ENCODE measurements at places on chromosomes 11 and 22.
A peak's percentile ranks its signal among the peaks of the same experiment; 100 is the strongest.

- DNase-seq: no peak
Measured at GRCh38 chr22:40624770-40625169, 11.7 kb downstream of the MRTFA start.

DNA sequence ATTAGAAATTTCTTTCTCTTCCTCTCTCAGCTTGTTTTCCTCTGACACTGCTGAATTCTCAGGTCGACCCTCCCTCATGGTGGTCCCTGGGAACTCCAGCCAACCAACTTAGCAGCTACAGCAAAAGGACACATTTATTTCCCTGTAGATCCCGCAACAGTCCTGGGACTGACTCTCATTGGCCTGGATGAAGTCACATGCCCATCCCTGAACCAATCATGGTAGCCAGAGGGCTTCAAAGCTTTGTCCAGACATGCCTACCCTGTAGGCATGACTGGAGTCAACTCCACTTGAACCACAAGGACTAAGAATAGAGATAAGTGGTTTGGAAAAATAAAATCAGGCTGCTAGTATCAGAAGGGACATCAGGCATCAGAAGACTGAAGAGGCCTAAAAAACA, 84.6 kb upstream of the LRRC55 start:
- no peak for DNase-seq

DNA sequence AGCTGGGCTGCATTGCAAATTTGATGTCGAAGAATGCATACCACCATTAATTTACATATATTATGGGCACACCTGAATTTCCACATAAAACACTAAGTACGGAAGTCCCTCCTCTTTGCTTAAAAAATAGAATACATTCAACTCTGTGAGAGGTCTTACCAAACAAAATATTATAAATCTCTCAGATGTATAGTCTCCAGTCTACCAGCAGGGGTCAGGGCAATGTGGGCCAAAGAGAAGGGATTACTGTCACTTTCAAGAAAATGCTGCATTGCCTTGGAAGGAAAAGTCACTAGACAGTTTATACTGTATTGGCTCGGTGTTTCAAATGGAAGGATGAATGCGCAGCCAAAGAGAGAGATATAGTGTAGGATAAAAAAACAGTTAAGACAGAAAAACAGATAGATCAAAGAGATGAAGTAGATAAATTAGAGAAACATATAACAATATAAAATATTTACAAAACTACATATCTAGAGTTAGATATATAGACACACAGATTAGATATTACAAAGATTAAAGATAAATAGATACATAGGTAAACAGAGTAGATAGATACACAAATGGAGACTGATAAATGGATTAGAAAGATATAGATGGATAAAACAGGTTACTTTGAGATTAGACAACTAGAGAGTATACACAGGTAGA, 20.9 kb downstream of the SERGEF start:
- DNase-seq: peak; percentile 69

DNA sequence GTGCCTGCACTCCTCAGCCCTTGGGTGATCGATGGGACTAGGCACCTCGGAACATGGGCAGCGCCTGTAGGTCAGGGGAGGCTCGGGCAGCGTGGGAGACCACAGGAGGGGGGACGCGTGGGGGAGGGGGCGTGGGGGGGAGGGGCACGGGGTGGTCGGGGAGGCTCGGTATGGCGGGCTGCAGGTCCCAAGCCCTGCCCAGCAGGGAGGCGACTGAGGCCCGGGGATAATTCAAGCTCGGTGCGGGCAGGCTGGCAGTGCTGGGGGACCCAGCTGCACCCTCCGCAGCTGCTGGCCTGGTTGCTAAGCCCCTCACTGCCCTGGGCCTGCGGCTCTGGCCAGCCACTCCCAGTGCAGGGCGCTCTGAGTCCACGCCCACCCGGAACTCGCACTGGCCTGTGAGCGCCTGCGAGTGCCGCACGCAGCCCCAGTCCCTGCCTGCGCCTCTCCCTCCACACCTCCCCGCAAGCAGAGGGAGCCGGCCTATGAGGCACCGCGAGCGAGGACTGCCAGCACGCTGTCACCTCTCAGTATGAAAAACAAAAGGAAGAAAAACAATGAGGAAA, 1698.3 kb upstream of the RAG2 start:
- DNase-seq: no peak

- DNase-seq: peak; percentile 73
Measured at GRCh38 chr22:26579331-26579886, 10.5 kb downstream of the TPST2 start.

GRCh38 chr11:12060385-12060985, 49.9 kb upstream of the MICAL2 start:
- no peak for DNase-seq

DNA sequence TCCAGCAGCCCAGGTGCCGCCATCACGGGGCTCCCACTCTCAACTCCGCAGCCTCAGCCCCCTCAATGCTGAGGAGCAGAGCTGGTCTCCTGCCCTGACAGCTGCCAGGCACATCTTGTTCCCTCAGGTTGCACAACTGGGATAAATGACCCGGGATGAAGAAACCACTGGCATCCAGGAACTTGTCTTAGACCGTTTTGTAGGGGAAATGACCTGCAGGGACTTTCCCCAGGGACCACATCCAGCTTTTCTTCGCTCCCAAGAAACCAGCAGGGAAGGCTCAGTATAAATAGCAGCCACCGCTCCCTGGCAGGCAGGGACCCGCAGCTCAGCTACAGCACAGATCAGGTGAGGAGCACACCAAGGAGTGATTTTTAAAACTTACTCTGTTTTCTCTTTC, at the start of gene SAA1:
Gene SAA1, plus strand, starts transcription at position 316 of the 400 bp plus-strand sequence. CDS start 624 bp downstream, outside the sequence.
- DNase-seq: no peak

DNA sequence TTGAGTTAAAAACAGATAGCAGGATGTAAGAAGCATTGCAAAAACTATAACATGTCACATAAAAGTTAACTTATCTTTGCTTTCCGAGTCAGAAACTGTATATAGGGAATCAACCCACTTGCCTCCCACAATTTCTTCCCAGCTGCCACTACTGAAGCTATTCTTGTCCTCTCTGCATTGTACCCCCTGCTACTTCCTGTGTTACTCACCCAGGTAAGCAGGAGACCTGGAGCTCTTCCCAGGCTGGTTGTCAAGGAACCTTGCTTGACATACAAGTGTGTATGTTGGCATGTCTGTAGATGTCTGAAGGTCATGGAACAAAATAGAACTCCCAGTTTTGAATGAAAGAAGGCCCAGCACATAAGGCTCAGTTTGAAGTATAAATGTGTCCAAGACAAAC, 74.3 kb upstream of the LRRC4C start:
- no peak for DNase-seq

- DNase-seq: no peak
Measured at GRCh38 chr22:42711895-42712837, 8.5 kb downstream of the A4GALT start.

DNA sequence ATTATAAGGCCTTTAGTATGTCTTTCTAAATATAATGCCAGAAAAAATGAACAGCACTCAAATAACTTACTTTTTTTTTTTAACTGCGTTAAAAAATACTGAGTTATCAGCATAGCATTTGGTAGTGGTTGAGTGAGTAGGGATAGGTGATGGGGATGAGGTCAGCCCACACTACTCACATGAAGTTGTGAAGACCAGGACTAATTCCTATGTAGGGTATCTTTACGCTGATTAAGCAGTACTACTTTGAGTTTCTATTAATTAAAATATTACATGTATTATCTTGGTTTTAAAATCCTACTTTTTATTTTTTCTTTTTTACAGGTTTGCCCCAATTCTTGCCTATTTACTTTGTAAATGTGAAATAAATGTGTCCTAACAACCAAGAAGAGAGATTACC, 13.5 kb downstream of the PHF21A start:
- no peak for DNase-seq

DNA sequence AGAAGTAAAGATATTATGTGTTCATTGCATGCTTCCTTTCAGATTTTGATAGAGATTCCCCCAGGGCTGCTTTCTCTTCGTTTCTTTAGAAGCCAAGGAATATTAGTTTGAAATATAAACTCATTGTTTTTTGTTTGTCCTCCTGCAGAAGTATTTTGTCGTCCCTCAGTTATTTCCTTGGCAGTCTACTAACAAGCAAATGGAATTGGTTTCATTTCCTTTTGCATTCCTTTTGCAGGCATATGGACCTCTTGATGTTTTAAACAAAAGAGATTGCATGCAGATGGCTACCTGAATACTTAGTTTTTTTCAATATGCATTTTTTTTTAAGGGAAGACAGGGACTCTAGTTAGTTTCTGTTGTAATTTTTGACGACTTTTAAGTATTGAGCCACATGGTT, 62.2 kb downstream of the BCL2L13 start:
- DNase-seq: no peak

GRCh38 chr11:96390488-96390792, 627 bp downstream of the JRKL start:
- no peak for DNase-seq

DNA sequence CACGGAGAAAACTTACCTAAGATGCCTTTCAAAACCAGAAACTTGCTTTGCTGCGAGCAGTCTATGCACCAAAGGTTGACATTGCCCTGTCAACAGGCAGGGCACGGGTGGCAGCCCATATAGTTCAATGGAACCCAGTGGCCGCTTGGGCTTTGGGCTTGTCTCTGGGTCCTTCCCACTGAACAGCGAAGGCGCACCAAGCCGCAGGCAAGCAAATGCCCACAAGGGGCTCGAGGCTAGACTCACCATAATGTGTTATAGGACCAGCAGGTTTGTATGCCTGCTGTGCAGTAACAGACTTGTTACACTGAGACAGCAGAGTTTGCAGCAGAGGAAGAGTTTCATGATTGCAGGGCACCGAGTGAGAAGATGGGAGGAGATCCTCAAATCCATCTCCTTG, 20.3 kb downstream of the CLDN5 start:
- DNase-seq: no peak

DNA sequence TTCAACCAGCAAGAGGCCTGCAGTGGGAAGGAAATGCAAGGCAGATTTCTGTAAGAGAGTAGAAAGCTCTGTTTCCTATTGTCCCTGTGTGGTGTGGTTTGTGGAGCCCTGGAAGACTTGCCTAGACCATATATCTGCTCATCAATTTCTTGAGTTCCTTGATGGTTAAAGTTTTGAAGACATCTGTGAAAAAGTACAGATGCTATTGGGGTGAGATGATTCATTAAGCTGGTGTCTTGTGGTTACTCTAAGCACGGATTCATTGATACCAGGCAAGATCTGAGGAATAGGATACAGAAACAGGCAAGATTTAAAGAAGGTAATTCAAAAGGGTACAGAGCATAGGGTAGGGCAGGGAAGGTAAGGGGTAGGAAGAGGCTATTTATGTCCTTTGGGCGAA, 275.8 kb upstream of the SESN3 start:
- DNase-seq: no peak

GRCh38 chr11:95081412-95081811, 8.2 kb upstream of the ENDOD1 start:
- DNase-seq: no peak

GRCh38 chr11:26332572-26332915, 614 bp downstream of the ANO3 start:
- DNase-seq: no peak

- DNase-seq: no peak
Measured at GRCh38 chr22:49993649-49994360, 18.8 kb downstream of the IL17REL start.

DNA sequence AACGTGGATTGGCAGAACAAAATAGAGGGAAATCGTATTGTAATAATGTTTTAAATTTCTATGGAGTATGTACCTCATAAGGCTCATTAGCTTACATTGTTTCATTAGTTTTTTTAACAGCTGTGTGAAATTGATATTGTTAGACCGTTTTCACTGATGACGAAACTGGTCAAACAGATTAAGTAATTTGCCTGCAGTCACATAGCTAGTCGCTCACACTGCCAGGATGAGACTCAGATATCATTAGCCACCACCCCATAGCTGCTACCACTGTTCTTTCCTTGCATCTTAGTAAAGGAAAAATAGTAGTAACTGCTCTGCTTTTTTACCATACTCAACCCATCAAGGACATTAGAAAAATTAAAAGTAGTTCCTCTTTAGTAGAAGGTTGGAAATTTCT, 64.0 kb downstream of the DKK3 start:
- DNase-seq: no peak

- peak; percentile 60 for DNase-seq
Measured at GRCh38 chr22:42202669-42203068, 67.8 kb downstream of the TCF20 start.

- DNase-seq: no peak
Measured at GRCh38 chr11:1201395-1202153, 21.3 kb upstream of the MUC5B start.

DNA sequence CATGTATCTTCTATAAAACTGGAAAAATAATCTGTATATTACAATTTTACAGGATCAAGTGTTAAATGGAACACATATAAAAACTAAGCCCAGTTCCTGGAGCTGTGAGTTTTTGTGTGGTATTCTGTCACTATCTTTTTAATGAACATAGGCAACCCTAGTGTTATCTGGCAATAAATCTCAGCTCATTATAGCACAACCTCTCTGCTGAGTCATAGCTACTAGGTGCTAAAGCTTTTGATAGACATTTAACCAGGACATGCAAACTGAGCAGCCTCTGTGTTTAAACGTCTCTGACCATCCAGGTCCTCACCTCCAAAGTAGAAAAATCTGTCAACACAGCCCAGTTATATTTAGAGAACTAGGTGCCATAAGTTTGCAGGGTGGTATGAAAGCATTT, 91.0 kb upstream of the CARD18 start:
- no peak for DNase-seq

GRCh38 chr11:73163638-73164174, 21.6 kb upstream of the FCHSD2 start:
- no peak for DNase-seq

DNA sequence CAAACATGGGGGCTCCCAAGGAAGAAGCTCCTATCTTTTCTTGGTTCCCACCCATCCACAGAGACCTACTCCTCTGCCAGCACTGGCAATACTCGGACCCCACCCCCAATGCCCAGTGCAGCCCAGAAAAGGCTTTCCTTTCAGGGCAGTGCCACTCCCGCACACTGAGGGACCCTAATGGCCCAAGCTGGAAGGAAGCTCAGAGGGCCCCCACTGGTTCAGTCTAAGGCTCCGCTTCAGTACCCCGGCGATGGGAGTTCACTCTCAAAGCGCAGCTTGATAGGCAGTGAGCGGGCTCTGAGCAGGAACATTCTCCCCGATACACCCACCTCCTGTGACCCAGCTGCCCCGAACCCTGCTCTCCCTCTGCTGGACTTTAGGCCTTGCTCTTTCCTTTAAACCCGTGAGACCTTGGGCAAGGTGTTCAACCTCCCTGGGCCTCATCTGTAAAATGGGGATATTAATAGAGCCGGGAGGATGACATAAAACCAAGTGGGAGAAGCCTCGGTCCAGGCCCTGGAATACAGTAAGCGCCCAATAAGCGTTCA, 48.4 kb downstream of the CHRDL2 start:
- DNase-seq: no peak

- DNase-seq: no peak
Measured at GRCh38 chr11:8831861-8832260, 79.1 kb upstream of the AKIP1 start.

- DNase-seq: no peak
Measured at GRCh38 chr22:44133161-44133560, 47.6 kb upstream of the PARVG start.

DNA sequence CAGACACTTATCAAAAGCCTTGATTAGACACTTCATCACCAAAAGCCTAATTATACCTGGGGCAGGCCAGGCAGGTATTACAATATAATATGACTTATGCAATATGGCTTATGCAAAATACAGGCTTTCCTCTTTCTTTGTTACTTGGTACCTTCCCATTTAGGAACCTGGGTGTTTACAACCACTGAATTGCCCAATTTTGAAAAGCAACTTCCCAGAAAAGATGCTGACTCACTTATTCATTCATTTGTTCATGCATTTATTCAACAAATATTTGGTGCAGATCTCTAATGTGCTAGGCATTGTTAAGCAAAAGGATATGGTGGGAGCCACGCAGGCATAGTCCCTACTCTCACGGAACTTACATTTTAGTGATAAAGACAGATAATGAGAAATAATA, 13.6 kb upstream of the JAML start:
- no peak for DNase-seq
